Sigmoid colon (tissue), 7 donors: ENCODE measurements at places on chromosomes 11 and 22. TPM values are rescaled to one million over a fixed set of nuclear protein-coding genes. Genes with fewer than 3 reads are reported as not detected.

GRCh38 chr11:134118006-134118405 lies 49.1 kb downstream of the JAM3 start:
- no peak for DNase-seq

DNA sequence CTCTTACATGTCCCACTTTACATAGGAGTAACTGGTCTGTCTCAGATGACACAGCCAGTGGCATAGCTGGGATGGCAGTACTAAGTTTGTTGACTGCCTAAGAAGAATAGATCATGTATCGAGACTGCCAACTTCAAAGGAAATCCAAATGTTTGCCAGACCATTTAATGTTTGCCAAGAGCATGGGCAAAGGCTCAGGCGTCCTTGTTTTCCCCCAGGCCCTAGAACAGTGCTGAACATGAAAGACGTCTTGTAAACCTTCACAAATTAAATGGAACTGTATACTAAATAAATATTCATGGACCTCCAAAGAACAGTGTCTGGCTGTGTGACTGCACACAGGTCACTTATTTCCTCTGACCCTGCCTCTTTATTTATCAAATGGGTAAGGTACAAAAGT lies 234.7 kb upstream of the CCDC90B start:
- DNase-seq, result no peak

DNA sequence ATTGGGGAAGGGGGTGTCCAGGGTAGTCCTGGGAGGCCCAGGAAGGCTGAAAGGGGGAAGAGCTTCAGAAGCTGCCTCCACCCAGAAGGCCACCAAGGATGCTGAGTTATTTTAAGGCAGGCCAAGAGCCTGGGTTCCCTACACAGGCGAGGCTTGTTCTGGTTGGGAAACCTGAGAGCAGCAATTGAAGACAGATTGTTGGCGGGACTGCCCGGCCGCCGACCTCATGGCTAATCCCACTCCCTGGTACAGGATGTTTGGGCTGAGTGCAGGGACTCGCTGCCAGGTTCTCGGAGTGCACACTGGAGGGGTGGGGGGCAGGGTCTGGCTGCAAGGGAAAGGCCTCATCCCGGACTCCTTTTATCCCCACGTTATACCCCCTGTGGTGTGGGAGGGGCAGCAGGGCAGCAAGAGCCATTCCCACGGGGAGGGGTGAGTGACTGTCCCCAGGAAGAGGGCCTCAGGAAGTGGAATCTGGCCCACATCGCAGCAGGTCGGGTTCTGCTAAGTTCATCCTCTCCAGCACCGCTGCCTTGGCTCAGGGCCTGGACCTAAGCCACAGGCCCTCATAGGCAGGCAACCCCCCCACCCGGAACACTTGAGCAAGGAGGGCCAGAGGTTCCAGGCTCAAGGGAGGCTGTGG lies 43.6 kb upstream of the PRR5 start:
- DNase-seq, result peak; percentile 84

- no peak for DNase-seq
These were observed 116.4 kb upstream of the PARVA start for GRCh38 chr11:12260731-12261521.

DNA sequence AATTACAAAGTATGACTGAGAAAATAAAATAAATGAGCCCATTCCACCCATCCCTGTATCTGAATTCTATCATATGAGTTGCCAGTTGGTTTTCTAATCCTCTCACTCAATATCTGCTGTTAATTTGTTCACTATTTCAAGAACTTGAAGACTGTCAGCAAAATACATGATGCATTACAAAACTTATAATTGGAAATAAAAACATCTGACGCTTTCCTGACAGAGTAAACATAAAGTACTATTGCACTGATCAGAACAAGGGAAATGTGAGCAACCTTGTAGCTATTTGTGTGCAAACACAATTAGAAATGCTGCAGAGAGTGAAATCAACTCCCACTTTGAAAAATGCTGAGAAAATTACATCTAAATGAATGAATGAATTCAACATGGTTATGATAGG lies 97.1 kb downstream of the MPPED2 start:
- no peak for DNase-seq

DNA sequence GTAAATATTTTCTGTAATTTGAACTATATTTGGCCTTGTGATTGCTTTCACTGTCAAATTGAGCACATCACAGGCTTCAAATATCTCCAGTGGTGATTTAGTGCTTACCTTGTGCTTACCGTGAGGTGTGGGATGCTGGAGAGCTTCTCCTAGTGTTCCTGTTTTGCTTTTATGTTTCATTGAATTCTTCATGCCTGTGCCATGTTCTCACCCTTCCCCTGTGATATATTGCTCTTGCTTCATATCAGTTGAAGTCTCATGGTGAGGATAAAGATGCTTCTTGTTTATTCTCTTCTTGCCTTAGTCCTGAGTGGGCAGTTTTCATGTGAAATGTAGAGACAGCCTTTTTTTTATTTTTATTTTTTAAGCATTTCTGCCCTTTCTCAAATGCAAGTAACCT lies 198.0 kb upstream of the PDGFD start:
- DNase-seq, result no peak

DNA sequence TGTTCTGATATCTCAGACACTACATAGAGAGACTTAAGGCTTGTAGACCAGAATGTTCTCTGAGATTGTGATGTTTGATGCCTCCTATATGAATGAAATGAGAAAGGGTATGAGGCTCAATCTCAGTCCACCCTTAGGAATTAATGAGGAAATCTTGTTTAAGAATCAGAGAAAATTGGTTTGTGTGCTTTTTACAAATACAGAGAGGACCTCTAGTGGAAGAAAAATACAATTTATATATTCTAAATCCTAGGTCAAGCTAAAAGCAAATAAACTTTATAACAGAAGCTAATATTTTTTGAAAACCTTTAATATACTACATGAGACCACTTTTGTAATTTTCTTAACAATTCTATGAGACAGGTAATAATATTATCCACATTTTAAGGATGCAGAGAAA lies 5.0 kb upstream of the OR52H1 start:
- DNase-seq, result no peak

Gene MAPK8IP2
- 0.66 TPM for total RNA-seq

DNA sequence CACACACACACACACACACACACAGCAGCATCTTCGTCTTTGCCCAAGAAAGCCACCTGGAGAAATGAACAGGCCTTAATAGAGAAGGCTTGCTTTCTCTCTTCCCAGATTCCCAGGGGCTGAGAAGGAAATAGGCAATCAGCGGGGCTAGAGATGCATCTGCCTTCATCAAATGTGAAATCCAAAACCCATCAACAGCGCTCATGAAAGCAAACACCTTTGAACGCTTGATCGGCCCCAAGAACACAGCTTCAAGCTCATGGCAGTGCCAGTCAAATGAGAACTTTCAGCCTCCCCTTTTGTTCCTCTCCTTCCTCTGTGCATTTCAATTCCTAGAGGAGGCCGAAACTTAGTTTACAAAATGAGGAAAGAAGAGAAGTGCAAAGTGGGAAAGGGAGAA lies 122.7 kb downstream of the EFCAB6 start:
- no peak for DNase-seq

- DNase-seq, result no peak
These were observed 68.6 kb downstream of the MICAL2 start for GRCh38 chr11:12179019-12179418.

DNA sequence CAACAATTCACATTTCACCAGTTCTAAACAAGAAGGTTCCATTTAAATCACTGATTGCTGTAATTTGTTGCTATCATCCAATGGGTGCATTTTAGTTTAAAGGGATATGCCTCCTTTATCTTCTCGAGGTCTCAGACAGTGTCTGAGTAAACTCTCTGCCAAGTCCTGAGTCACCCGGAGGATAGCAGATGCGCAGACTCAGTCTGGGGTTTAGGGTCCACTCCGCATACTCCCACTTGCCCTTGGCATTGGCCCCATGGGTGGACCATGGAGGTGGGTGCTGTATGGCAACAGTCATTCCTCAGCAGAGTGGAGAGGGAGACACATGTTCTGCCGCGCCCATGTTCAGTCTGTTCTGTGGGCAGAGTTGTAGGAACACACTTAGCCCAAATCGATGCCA lies 65.4 kb upstream of the CRTAM start:
- no peak for DNase-seq

Gene RFPL2
- not detected for total RNA-seq

Gene CHADL
- total RNA-seq, result 16.8 TPM

Gene SYT7
- 0.66 TPM for total RNA-seq

GRCh38 chr11:15145615-15146014 lies 30.9 kb downstream of the INSC start:
- DNase-seq, result no peak

DNA sequence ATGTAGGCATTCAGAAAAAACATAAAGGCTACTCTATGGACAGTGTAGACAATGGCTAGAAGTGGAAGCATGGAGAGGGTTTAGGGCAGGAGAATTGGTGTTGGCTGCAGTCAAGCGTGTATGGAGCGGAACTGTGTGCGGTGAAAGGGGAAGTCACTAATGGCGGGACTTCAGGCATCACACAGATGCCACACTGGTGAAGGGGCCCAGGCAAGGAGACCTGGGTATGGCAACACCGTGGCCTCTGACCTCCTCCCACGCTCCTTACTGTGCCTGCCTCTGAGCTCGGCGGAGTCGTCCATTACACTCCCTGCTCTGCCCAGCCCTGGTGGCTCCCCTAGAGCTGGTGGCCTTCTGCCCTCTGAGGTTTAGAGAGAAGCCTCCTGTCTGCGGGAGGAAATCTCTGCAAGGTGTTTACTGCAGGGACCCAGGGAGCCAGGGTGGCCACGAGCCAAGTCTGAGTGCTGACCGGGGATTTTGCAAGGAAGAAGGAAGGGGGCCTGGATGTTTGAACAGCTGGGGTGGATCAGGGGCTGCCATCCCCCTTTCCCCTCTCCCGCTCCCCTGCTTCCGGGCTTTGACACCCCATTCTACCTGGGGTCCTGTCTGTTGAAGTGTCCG lies 75.1 kb upstream of the TSPAN18 start:
- no peak for DNase-seq

DNA sequence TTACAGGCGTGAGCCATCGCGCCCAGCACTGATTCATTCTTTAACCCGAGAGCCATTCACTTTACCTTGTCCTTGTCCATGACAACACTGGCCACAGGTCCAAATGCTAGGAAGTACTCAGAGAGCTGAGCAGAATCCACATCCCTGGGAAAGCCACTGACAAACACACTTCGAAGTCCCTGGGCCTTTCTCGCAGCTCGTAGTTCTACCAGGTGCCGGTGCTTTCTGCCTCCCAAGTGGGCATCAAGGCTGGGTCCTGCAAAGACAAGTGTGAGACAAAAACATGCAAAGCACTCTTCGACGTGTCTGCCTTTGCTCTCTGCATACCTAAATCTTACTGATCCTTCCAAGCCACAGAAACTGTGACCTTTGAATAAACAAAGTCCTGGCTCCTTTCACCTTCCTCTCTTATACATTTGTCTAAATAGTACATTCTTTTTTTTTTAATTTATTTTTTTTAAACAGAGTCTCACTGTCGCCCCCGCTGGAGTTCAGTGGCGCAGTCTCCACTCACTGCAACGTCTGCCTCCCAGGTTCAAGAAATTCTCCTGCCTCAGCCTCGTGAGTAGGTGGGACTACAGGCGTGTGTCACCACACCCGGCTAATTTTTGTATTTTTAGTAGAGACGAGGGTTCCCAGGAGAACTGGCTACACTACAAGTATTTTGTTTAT lies 2.2 kb downstream of the TUT1 start:
- DNase-seq, result no peak

GRCh38 chr11:108432783-108433182 lies 34.5 kb downstream of the C11orf65 start:
- DNase-seq, result no peak

GRCh38 chr22:31621507-31622124 lies 40.4 kb downstream of the PISD start:
- no peak for DNase-seq

DNA sequence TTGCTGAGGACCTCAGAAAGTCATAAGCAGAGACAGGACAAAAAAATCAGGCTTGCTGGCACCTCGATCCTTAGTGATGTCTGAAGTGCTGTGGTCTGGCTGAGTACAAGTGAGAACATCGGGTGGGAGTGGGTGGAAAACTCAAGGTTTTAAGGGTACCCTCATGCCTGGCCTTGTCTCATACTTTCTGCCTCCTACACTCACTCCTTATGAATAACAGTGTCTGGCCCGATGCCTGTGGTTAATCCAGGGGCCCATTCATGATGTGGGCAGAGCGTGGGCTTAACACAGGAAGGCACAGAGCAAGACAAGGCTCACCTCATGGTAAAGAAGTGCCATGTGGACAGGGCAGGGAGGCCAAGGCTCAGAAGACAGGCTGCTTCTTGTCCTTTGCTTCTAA lies 11.0 kb upstream of the UCP3 start:
- DNase-seq, result no peak

DNA sequence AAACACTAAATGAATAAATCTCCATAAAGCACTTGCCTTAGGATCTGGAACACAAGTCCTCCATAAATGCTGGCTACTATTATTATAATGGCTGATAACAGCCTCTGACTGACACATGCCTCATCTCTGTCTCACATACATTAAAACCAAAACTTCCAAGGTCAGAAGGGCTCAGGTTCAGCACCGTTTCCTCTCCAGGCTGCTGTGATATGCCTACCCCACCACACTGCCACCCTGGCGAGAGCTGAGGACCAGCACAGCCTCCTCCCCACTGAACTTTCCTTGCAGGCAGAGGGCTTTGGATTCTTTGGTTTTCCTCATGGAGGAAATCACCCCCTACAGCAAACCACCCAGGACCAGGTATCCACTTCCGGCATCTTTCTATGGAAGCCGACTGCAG lies 112.8 kb downstream of the ABTB2 start:
- no peak for DNase-seq

GRCh38 chr22:20021196-20022181 lies 579 bp downstream of the TANGO2 start:
- peak; percentile 80 for DNase-seq

GRCh38 chr22:45296628-45297297 lies 12.0 kb downstream of the UPK3A start:
- DNase-seq, result no peak

DNA sequence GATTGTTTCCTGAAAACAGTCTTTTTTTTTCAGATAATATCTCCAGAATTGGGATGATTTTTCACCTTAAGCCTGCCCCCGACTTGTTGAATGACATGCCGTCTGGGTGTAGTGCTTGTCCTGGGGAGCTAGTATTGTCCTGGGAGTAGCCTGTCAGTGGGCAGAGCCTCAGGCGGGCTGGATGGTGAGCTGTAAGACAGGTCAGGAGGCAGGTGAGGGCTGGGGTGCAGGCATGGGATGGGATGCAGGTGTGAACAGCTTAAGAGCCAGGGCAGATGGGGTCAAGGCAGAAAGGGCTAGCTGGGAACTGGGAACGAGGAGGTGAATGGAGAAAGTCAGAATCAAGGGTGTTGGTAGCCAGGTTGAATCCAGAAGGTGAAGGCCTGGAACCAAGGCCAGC lies 200.2 kb downstream of the CSNK2A3 start:
- no peak for DNase-seq

GRCh38 chr11:92852946-92853345 lies 116.5 kb upstream of the MTNR1B start:
- no peak for DNase-seq

GRCh38 chr11:90512846-90513245 lies 290.0 kb upstream of the CHORDC1 start:
- DNase-seq, result no peak

GRCh38 chr11:8066911-8067455 lies 14.0 kb upstream of the TUB start:
- no peak for DNase-seq

Gene TPBGL
- total RNA-seq, result 0.33 TPM
